Stimulated activated CD8-positive, alpha-beta memory T cell treated with anti-CD3 and anti-CD28 coated beads, Interleukin-12 subunit alpha, Interleukin-12 subunit beta, amount 100 ng/mL, for 4 hours (primary cell): ENCODE measurements at places on chromosomes 4 and X.

GRCh38 chrX:14817571-14817970, 55.3 kb downstream of the FANCB start:
- DNase-seq: no peak

DNA sequence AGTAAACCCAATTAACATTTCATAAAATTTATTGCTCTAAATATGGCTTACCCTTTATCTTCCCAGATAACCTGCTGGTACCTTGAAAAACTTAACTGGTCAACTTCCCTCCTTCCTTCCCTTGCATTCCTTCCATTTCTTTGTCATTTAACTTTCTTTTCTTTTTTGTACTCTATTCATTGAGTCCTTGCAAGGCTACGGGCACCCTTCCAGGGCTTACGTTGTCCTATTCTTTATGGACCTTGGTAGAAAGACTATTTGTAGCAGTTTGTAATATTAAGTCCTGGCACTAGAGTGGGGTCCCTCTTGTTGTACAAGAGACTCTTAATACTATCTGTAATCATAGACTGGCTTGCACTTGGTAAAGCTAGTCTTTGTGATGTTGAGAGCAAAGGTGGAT, 8.0 kb upstream of the GATB start:
- DNase-seq: no peak

DNA sequence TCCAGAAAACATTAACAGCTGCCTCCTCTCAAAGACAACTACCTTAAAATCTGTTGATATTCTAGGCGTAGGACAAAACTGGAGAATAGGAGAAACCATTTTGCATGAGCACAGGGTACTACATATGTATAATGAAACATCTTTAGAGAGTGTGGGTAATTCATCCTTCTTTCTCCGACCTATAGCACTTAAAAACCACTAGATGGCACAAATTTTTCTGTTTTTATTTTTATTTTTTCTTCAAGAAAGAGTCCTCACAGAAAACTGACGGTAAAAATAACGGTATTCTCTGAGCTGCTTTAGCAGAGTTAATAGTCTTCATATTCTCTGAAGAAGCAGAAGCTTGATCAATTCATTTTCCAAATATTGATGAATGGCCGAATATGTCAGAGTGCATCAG, 14.6 kb downstream of the SMIM31 start:
- no peak for DNase-seq

- no peak for DNase-seq
Observed at GRCh38 chr4:108060164-108060563, 70.5 kb downstream of the HADH start.

- DNase-seq: no peak
Observed at GRCh38 chr4:46388857-46389256, 1.1 kb downstream of the GABRA2 start.

- DNase-seq: no peak
Observed at GRCh38 chr4:183960046-183960420, 54.9 kb downstream of the STOX2 start.

GRCh38 chr4:180057891-180058671, 2185.1 kb upstream of the TENM3 start:
- no peak for DNase-seq

GRCh38 chr4:139273835-139274234, 6.2 kb downstream of the MGARP start:
- DNase-seq: no peak

GRCh38 chrX:119071381-119071780, 1.4 kb upstream of the CT47C1 start:
- no peak for DNase-seq

GRCh38 chrX:130173190-130173895, 1.6 kb downstream of the RAB33A start:
- DNase-seq: no peak

DNA sequence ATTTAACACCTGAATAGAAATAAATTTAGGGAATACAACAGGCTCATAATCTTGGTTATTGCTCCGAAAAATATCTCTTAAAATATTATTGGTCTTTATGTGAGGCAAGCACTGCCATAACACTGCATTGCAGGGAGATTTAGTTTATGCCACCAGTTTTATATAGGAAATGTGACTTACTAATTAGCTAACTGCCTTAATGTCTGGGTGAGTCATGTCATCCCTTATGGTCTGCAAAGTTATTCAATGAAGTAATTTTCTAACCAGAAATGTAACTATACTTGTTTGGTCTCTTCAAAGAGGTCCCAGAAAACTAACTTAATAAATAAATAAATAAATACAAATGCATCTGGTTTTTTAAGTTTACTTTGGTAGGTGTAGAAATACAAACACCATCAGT, 597.2 kb downstream of the GALNTL6 start:
- no peak for DNase-seq

DNA sequence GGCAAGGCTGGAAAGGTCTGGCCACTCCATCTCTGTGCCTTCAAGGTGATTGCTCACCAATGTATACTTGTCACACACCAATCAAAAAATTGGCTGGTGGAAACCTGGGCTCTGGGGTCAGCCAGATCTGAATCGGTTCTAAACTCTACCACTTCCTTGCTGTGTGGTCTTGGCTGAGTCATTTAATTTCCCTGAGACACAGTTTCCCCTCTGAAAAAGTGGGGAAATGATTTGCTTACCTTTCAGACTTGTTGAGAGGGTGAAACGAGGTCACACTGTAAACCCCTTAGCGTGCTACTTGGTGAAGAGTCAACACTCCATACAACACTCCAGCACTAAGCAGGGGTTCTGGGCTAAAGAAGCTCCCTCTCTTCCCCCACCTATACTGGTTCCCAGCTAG, 252.3 kb upstream of the ZIC3 start:
- no peak for DNase-seq

DNA sequence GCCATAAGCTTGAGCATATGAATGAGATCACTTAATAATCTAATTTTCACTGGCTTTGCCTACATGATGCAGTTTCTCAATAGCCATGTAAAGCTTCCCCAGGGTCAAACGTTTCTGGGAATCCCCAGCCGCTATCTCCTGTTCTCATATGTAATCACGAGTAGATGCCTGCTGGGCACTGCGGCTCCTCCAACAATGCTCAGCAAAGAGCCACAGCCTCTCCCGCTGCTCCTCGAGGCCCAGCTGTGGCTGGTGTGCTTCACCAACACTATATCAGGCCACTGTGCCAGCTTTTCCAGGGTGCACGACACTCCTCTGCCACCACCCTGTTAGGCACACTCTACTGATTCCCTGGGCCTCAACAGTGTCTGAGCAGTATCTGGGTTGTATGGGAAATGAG, 78.3 kb upstream of the RASGEF1B start:
- no peak for DNase-seq

DNA sequence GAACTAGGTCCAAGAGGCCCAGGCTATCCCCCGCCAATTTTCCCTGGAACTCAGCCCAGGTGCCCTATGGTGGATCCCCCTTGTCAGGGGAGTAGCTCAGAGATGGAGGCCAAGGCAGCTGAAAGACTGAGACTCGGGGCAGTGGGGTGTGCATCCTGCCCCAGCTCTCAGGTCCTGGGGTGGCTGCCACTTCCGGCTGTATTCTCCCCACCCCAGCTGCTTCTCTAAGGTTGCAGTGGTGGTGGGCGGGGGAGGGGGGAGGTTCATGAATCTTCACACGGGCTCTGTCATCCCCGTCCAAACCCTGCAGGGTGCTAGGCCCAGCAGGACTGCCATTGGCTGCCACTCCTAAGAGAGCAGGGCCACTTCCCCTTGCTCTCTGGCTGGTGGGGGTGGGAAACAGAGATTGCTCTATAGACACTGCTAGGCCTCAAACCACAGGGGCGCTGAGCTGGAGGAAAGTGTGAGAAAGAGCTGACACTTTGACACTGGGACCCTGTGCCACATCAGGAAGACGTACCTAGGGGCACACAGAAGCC, 1.5 kb downstream of the SASH3 start:
- DNase-seq: peak; percentile 70
